Stimulated activated CD4-positive, alpha-beta T cell treated with anti-CD3 and anti-CD28 coated beads, Interleukin-12 subunit alpha, Interleukin-12 subunit beta, amount 100 ng/mL, for 24 hours (primary cell): ENCODE measurements at places on chromosomes 2 and 18.

GRCh38 chr2:49914281-49914680 is 760.0 kb upstream of the FSHR start:
- no peak for DNase-seq

DNA sequence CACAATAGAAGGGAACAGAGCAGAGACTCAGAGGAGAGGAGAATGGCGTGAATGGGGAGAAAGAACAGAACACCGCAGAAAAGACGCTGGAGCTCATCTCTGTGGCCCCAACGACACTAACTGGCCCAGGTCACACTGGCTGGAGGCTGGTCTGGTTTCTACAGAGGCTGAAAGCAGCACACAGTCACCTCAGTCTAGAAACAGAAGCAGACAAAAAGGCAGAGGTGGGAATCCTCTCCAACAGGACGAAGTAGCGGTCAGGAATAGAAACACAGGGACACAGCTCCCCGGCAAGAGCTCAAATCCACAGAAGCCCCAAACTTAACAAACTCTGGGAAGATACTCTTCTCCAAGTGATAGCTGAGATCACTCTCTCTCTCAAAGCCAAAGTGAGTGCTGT is 9.2 kb downstream of the SLC66A2 start:
- DNase-seq: no peak

GRCh38 chr2:113276761-113277425 is 1.8 kb downstream of the PAX8 start:
- DNase-seq: no peak

DNA sequence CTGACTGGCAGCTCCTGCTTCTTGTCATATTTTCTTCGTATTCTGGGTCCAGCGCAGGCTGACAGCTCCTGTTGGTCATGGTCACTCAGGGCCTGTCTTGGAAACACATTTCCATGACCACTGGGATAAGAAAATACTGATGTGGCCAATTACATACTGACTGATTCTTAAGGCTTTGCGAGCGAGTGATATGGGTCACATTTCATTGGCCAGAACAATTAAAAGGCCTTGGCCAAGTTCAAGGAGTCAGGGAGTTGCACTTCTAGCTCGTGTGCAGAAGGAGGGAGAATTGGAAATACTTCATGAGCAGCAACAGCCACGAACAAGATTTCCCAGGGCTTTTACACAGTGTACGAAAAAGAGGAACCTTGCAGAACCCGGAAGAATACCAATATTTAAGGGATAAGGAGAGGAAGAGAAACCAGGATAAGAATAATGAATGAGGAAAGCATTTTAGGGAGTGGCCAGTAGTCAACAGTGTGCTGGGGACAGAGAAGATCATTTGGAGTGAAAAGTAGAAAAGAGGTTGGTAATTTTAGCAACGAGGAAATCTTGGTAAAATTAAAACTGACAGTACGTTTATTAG is 149.5 kb downstream of the ATP9B start:
- no peak for DNase-seq

- DNase-seq: no peak
These were observed 174.2 kb upstream of the OSR1 start for GRCh38 chr2:19532547-19533196.
